HFFc6 (cell line): ENCODE measurements at places on chromosomes 13 and 19. TPM values are rescaled to one million over a fixed set of nuclear protein-coding genes. Genes with fewer than 3 reads are reported as not detected.

DNA sequence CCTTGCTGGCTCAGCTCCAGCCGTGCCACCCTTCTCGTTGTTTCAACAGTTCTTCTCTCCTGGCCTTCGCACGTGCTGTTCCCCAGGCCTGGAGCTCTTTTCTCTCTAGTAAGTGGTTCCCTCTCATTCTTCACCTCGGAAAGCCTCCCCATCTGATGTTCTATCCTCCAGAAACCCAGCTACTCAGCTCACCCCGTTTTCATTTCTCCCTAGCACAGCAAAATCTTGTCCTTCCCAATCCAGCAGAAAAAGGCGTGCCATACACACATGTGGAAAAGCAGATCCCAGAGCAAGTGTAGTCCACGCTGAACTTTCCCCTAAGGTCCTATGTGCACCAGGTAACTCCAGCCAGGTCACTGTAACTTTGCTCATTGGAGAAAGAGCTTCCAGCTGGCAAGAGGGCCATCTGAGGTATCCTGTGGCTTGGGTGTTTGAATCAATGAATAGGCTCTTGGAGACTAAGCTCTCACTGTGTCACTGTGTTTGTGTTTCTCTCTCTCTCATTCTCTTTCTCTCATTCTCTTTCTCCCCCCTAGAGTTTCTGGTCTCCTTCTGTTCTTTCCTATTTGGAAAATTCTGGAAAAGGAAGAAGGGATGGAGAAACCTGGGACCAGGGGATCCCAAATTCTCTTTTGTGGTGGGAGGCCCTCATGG is 49.0 kb downstream of the COLGALT1 start:
- no peak for DNase-seq

- no peak for DNase-seq
Observed at GRCh38 chr13:106336668-106337067, 198.8 kb downstream of the EFNB2 start.

GRCh38 chr13:20069956-20070355 is 90.9 kb downstream of the GJA3 start:
- DNase-seq: no peak

Gene FOXA3
- not detected in 2 replicates for total RNA-seq

Gene CNFN
- total RNA-seq: 0.64 TPM in 1 of 3 replicates, not detected in the others
